Frontal cortex (tissue), 4 donors: ENCODE measurements at places on chromosomes 11 and 22.

DNA sequence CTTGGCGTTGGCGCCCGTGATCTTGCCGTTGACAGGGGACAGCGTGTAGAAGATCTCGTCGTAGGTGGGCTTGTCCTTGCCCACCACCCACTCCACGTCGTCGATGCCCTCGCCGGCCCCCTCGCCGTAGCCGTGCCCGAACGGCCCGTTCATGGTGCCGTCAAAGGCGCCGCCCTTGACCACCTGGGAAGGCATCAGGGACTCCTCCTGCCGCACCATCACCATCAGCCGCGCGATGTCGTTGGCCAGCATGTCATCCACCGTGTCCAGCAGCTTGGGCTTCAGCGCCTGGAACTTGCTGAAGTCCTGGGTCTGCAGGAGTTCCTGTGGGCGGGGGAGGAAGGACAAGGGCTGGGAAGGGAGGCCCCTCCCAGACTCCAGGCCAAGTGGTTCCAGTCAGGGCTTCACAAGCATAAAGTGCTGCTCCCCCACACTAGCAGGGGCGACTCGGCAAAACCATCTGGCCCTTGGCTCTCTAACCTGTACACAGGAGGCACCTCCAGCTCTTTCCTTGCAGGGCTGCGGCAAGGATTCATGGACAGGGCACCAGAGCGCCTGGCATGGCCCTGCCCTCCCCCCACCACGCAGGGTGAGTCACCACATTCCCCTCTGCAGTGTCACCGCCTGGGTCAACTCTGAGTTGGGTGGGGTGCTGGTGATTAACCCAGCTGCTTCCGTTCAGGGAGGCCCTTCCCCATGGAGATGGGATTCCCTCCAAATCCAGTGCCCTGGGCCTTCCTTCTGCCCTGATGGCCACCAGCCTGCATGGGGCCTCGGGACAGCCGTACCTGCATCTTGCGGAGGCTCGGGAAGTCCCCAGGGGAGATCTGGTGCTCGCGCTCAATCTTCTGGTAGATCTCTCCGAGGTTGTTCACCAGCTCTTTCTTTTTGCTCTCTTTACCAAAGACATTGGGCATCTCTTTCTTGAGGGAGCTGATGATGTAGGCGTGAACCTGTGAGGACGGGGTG lies 10.4 kb upstream of the CDC42BPG start:
- DNase-seq = peak; percentile 65

GRCh38 chr11:102468616-102469195 lies 16.1 kb upstream of the TMEM123 start:
- DNase-seq = no peak

- DNase-seq = no peak
Measured at GRCh38 chr11:35141571-35141971, 2.6 kb downstream of the CD44 start.

DNA sequence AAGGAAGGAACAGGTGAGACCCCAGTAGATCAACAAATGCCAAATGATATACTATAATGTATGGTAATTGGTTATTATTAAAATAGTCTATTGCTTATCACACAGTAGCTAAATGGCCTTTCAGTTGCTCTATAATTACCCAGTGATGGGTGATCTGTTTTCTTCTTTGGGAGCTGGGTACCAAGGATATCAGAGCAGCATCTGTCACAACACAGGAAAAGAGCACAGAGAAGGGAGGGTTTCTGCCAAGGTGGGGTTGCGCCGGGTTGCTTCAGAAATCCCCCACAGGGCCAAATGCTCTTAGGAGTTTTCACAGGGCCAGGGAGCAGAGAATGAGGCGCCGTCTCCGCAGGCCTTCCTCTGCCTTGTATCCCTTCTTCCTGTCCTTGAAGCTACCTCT lies 469.4 kb downstream of the INSC start:
- DNase-seq = no peak

- DNase-seq = peak; percentile 47
Measured at GRCh38 chr11:63680834-63681320, 423 bp upstream of the RTN3 start.

DNA sequence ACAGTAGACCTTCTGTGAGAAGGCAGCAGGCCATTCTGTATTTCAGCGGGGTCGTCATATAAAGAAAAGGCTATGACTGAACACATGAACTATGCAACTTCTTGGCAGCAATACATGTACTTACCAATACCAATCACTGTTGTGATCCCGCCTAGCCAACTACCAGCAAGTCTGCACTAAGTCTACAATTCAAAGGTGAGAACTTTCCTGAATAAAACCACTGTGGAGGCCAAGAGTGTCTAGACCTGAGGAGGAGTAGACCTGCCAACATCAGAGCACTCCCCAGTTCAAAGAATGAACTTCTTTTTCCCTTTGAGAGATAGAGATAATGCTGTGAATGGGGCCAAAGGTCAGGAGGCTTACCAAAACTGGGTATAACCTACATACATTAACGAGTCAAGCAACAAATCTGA lies 108.2 kb downstream of the SIK3 start:
- no peak for DNase-seq

DNA sequence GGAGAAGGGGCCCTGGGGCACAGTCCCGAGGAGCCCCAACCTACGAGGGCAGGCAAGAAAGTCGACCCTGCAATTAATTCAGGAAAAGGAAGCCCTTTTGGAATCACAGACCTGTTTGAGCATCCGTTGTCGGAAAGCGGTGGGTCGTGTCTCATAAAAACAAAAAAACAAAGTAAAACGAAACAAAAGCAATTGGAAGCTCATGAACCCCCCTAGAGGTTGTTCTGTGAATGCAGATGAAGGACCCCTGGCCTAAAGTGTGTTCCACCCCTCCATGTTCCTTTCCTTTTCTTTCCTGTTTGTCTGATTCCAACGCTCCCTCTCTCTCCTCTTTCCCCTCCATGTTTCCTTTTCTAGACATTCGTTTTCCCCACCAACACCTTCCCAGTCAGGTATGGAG lies 203.7 kb downstream of the GRIK4 start:
- DNase-seq = no peak

- no peak for DNase-seq
Measured at GRCh38 chr11:15897211-15897960, 459.0 kb downstream of the SOX6 start.

GRCh38 chr11:93285430-93285829 lies 45.1 kb upstream of the DEUP1 start:
- no peak for DNase-seq

DNA sequence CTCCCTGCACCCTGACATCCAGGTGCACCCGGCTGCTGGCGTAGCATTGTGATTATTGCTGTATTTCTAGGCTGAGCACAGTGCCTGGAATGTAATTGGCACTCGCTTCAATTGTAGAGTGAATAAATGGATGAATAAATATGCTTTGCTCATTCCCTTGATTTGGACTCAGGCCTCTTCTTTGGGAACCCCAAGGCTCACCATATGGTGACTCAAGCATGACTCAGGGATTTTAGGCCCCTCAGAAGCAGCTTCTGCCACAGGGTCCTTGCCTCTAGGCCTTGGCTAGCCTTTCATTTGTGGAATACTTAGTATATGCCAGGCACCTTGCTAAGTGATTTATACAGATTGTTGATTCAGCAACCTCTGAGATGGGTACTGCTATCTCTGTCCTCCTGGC lies 78.9 kb downstream of the GRIK4 start:
- DNase-seq = no peak

DNA sequence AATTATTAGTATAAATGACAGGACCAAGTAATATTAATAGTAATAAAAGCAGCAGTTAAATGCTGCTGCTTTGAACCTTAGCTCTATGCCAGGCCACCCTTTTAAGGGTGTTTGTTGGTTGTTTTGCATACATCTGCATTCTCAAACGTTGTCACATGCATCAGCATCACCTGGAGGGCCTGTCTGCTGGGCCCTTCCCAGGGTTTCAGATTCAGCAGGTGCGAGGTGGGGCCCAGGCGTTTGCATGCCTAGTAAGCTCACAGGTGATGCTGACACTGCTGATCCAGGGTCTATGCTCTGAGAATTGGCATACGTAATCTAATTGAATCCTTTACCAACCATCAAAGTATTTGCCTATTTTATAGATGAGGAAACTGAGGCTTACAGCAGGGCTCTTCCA lies 246.5 kb downstream of the CADM1 start:
- no peak for DNase-seq

- DNase-seq = no peak
Measured at GRCh38 chr11:44579302-44579761, 13.9 kb downstream of the CD82 start.

DNA sequence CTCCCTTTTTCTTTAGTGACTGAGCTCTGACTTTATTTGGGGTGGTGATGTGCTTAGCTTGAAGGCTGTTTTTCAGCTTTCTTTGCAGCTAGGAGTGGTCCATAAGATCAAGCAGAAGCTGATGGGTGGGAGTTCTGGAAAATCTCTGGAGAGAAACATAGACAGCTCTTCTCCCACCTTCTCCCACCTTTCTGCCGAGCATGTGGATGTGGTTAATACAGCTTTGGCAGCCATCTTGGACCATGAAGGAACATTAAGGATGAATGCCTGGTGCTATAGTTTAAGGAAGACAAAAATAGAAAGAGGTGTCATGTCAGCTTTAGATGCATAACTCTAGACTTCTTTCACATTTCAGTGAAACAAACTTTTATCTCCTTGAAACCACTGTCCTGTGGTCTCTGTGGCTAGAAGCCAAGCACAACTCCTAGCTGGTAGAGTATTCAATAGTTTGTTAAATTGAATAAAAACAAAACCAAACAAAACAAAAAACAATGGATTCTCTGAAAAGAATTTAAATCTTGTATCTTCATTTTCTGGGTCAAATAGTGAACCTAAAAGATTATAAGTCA lies 203.6 kb upstream of the SESN3 start:
- no peak for DNase-seq

- no peak for DNase-seq
Measured at GRCh38 chr11:62505059-62505439, 41.6 kb downstream of the AHNAK start.

GRCh38 chr22:19708321-19709011 lies 5.8 kb upstream of the SEPTIN5 start:
- no peak for DNase-seq

DNA sequence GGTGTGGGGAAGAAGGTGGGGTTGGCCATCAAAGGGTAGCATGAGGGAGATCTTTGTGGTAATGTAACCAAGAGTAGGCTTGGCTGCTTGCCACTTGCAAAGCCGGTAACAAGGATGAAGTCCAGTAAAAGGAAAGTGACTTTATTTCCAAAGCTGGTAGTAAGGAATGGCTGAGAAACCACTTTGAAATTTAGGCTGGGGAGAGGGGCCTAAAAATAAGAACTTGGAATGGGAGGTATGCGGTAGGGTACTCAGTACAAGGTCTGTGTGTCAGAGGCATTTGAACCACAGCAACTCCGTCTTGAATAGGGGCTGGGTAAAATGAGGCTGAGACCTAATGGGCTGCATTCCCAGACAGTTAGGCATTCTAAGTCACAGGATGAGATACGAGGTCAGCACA lies 216.0 kb upstream of the ISX start:
- DNase-seq = no peak

DNA sequence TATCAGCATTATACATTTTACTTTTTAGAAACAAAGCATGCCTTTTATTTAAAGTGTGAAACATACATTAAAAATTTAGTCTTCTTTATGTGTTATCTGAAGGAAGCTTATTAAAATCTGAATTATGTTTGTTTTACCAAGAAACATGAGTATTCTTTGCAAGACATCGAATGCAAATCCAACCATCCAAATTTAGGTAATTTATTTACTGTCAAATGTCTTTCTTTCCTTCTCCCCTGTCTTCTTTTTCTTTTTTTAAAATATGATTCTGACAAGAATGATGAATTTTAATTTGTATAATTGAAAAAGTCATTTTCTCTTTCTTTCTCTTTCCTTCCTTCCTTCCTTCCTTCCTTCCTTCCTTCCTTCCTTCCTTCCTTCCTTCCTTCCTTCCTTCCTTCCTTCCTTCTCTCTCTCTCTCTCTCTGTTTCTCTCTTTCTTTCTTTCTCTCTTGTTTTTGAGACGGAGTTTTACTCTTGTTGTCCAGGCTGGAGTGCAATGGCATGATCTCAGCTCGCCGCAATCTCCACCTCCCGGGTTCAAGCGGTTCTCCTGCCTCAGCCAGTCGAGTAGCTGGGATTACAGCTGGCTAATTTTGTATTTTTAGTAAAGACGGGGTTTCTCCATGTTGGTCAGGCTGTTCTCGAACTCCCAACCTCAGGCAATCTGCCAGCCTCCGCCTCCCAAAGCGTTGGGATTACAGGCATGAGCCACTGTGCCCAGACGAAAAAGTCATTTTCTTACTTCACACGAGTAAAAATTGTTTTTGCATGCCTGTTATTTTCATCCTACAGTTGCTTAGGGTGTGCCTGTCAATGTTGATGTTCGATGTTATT lies 157.5 kb downstream of the TMEM135 start:
- no peak for DNase-seq

DNA sequence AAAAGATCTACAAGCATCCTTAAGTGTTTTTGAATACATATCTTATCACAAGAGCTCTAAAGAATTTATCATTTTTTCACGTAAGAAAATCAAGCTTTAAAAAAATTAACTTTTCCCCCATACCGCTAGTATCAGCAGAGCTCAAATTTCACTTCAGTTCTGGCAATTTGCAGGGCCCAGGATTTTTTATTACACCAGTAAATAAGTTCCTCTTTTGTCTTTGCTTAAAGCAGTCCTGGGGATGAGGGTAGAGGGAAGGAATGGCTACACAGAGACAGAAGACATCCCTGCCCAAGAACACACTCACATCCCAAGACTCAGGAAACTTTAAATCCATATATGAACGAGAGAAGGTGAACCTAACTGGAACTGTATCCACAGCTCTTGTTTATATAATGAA lies 22.6 kb upstream of the SORL1 start:
- DNase-seq = no peak

GRCh38 chr11:117441146-117441975 lies 113.7 kb downstream of the CEP164 start:
- DNase-seq = no peak

GRCh38 chr11:28231475-28231874 lies 123.3 kb downstream of the METTL15 start:
- no peak for DNase-seq
